ENCODE measurements at places on chromosomes 1 and 21.

GRCh38 chr1:230137337-230137815 is 70.3 kb downstream of the GALNT2 start:
- DNase-seq: no peak

DNA sequence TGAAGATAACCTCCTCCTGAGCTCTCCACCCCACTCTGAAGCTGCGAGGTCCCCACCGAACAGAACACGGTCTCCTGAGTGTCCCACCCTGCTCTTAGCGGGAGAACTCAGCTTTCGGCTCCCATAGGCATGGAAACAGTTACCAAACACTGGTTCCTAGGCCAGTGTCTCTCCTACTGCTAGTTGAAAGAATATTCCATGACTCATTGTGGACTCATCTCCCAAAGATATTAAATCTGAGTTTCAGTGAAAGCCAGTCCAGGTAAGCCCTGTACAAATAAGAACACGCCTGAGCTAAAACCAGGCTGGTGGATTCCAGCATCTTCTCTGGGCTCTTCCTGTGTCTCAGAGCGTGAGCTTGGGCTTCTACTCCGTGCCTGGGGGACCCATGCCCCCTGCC is 107.5 kb upstream of the CLDN14 start:
- DNase-seq: no peak

DNA sequence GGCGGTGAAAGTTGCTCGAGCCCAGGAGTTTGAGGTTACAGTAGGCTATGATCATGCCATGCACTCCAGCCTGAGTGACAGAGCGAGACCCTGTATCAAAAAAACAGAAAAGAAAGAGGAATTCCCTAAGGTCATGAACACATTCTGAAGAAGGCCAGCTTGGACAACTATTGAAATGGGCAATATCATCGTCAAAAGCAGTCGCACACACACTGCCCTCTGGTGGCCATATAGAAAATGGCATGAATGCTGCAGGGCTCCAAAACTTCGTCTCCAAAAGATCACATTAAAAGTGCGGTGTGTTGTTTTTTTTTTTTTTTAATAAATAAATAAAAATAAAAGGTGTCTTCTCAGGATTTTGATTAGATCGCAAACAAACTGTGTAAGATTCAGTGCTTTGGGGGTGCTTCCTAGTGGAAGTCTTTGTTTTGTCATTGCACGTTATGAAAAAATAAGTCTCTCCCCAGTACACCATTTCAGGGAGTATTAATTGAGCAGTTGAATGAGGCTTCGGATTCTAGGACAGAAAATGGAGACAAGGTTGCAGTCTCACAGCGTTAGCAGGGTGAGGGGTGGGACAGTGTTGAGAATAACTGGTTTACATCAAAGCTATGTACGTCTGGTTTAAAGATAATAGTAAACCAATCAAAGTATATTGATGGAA is 87.5 kb upstream of the FMN2 start:
- peak; percentile 12 for DNase-seq

DNA sequence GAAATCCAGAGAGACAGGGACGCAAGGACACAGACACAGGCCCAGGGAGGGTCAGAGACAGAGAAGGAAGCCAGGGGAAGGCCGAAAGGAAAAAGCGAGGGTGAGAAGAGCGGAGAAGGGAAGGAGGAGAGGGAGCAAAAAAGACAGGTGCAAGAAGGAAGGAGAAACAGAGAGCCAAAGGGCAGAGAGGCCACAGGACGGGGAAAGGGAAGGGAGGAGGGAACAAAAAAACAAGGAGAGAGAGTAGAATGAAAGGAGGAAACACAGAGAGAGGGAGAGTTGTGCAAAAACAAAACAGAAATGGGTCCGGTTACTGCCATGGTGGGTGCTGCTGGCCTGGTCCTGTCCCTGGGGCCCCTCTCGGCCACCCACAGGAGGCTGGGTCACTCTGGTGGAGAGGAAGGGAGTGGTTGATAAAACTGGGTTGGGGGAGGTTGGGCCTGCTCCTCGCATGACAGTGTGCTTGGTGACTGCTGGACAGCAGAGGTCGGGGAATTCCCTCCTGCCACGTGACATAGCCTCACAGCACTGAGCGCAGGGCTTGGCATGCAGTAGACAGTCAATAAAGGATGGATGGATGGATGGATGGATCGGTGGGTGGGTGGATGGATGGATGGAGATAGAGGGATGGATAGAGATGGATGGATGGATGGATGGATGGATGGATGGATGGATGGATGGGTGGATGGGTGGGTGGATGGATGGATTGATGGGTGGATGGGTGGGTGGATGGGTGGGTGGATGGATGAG is 64.8 kb downstream of the RAP1GAP start:
- no peak for DNase-seq

- DNase-seq: no peak
Observed at GRCh38 chr21:44842721-44843445, 25.0 kb upstream of the SUMO3 start.

GRCh38 chr1:2544875-2545640 is 11.1 kb upstream of the TNFRSF14 start:
- DNase-seq: no peak

DNA sequence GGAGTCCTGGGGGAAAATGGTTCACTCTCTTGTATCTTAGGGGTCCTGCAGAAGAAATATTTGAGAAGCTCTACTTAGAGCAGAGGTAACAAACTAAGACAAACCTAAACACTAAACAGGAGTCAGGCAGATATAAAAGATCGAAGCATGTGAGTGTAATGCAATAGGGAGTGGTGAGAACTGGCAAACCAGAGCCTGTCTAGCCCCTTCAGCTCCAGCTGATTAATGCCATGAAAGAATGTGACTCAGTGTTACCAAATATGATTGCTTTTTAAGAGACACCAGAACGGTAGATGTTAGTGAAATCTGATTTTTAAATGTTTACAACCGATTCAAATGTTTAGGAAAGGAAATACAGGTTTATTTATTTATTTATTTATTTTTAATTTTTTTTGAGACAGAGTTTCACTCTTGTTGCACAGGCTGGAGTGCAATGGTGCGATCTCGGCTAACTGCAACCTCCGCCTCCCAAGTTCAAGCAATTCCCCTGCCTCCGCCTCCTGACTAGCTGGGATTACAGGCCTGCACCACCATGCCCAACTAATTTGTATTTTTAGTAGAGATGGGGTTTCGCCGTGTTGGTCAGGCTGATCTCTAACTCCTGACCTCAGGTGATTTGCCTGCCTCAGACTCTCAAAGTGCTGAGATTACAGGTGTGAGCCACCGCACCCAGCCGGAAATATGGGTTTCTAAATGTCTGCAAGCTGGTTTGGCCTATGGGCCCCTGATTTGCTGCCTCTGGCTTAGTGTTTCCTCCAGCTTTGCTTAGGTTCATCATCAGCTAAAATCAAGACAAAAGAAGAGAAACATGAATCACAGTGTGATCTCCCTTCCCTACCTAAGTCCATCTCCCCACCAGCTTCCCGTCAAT is 12.2 kb downstream of the TXNIP start:
- DNase-seq: no peak

GRCh38 chr21:31299291-31300147 is 44.5 kb downstream of the TIAM1 start:
- no peak for DNase-seq

- peak; percentile 67 for DNase-seq
Observed at GRCh38 chr1:248807067-248807737, 18.5 kb downstream of the SH3BP5L start.

GRCh38 chr1:52631759-52632331 is 1.1 kb upstream of the SHISAL2A start:
- no peak for DNase-seq

- no peak for DNase-seq
Observed at GRCh38 chr1:55192093-55192492, 23.1 kb downstream of the USP24 start.

DNA sequence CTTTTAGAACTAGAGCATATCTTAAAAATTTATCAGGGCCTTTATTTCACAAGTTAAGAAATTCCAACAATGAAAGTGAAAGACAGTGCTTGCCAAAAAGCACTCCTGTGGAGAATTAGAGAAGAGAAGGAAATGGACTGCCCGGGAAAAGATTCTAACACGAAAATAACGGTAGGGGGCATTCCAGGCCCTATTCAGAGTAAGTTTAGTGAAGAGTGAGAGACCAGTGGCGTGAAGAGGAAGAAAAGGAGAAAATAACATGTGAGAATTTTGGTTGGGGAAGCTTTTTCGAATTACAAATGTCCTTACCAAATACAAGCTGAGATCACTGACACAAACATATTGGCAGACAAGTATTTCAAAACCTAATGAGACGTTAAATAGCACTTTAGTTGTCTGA is 38.4 kb upstream of the RBM34 start:
- no peak for DNase-seq
